ENCODE measurements at places on chromosomes 12 and 14.

DNA sequence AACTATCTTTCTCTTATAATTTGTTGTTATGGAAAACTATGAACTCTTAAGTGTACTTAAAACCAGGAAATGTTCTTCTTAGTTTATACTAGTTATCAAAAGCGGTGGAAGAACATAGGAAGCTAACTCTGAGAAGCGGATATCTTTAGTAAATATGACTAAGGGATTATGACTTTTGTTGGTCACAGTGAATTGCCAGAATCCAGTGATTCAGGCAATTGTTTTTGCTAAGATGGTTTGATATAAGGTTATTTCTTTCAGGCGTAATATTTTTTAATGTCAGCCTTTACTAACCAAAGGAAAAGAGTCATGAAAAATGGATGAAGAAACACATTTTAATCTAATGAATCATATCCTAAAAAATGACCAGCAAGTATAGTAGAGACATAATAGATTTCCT is 473.5 kb downstream of the FOXG1 start:
- DNase-seq: no peak

GRCh38 chr12:16281157-16281556 is 3.7 kb upstream of the SLC15A5 start:
- no peak for DNase-seq

GRCh38 chr12:81627336-81628189 is 131.6 kb downstream of the PPFIA2 start:
- DNase-seq: peak; percentile 63

DNA sequence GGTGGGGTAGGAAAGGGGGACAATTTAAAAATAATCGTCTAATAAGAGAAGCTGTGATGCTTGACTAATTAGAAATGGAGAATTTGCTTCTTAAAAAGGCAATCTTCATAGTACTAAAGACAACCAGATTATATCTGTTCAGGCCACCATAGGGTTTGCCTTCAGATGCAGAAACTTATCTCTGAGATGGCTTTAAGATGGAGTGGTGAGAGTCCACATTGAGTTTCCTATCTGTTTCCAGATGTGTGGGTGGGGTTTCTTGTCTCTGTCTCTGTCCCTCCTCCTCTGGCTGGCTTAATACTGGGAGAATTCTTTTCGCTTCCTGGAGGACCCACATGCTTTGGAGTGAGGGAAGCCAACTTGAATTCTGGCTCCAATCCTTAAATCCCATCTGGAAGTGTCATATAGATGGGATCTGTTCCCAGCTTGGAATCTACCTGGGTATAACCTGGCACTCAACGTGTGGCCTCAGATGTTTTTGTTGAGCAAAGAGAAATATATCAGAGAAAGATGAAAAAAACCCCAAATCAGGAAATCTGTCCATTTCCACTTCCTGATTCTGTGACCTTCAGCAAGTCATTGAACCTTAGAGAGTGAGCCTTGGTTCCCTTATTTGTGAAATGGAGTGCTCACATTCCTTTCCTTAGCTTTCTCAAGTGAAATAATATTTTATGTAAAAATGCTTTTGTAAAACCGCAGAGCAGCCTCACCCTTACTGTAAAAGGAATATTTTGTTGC is 66.4 kb downstream of the CHST11 start:
- DNase-seq: peak; percentile 45

- DNase-seq: no peak
These were observed 9.2 kb downstream of the GLIPR1 start for GRCh38 chr12:75489613-75490210.

DNA sequence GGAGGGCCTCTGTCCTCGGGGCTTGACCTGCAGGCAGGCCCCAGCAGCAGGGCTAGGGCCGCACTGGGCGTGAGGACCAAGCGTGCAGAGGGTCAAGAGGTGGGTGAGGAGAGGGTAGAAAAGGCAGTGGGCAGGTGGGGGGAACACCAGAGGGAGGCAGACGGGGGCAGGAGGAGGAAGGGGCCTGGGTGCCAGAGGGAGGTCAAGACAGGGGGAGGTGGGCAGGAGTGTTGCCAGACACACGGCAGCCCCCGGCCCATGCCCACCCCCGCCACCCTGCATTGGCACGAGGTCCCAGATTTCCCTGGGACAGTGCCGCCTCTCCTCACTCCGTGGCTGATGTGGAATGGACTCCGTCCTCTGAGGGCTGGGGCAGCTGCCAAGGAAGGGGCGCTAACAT is 8.2 kb downstream of the TMEM121 start:
- DNase-seq: no peak

- no peak for DNase-seq
These were observed 75.9 kb upstream of the TMPO start for GRCh38 chr12:98439471-98439951.

GRCh38 chr12:23055004-23055403 is 430.0 kb downstream of the ETNK1 start:
- DNase-seq: peak; percentile 3

GRCh38 chr14:93720076-93720815 is 68.0 kb downstream of the PRIMA1 start:
- DNase-seq: no peak

DNA sequence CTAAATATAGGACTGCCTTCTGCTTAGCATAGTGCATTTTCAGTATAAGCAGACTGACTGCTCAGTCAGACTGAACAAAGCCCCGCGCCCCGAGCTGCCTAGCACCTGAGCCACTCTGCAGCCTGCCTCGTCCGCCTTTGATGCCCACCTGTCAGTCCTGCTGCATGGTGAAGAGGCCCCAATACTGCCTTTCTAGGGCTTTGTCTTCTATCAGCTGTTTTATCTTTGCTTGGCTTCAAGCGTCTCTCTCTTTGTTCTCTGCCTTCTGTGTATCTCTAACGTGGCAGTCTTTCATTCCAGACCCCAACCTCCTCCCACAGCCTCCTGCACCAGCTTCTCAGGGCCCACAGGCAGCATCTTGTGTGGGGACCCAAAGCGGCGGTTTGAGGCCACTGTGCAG is 1001.0 kb downstream of the VRK1 start:
- no peak for DNase-seq

DNA sequence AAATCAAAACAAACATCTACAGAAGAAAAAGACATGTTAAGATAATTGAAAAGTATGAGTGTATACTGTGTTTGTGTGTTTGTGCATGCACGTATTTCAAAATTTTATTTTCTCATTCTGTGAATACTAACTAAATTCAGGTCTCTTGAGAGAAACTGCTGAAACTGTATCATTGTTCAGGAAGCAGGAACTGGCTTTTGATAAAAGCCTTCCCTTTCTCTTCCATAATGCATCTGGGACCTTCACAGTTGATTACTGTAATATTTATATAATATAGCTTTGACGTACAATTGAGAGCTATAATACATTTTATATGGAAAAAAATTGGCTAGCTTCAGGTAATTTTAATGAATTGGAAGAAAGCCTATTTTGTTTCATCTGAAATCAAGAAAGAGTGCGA is 993.5 kb downstream of the SLC6A15 start:
- DNase-seq: no peak

- no peak for DNase-seq
These were observed 57.3 kb downstream of the FBRSL1 start for GRCh38 chr12:132547205-132547740.

DNA sequence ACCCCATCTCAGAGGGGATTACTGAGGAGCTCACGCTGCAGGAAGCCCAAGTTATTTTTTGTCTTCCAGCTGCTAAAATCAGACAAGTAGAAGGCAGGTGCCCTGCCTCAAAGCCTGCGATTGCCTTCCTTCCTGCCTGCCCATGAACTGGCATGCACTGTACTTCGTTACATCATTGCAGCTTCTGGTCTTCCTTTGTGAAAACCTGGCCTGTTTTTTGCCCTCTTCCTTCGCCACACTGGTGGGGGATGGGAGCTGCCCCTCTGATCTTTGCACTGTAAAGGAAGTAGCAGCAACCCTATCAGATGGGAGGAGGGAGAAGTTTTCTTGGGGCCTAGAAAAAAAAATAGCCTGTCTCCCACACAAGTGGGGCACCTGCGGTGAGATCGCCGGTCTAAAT is 1098.7 kb downstream of the BCL11B start:
- no peak for DNase-seq

GRCh38 chr14:80844872-80845271 is 96.7 kb downstream of the CEP128 start:
- DNase-seq: no peak

DNA sequence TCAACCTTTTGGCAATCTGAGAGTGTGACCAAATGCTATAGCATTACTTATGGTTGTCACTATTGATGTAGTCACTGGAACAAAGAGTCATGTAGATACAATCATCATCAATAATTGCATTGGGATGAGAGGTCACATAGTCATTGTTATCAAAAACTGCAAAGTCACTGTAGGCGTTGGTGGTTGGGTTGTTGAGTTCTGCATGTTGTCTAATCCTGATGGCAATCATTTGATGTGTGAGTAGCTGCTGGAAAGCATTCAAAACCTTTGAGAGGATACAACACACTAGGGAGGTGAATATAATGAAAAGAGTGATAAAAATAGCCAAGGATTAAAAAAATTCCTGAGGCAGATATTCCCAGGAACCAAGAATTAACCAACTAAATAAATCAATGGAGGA is 214.7 kb upstream of the SYT10 start:
- no peak for DNase-seq

DNA sequence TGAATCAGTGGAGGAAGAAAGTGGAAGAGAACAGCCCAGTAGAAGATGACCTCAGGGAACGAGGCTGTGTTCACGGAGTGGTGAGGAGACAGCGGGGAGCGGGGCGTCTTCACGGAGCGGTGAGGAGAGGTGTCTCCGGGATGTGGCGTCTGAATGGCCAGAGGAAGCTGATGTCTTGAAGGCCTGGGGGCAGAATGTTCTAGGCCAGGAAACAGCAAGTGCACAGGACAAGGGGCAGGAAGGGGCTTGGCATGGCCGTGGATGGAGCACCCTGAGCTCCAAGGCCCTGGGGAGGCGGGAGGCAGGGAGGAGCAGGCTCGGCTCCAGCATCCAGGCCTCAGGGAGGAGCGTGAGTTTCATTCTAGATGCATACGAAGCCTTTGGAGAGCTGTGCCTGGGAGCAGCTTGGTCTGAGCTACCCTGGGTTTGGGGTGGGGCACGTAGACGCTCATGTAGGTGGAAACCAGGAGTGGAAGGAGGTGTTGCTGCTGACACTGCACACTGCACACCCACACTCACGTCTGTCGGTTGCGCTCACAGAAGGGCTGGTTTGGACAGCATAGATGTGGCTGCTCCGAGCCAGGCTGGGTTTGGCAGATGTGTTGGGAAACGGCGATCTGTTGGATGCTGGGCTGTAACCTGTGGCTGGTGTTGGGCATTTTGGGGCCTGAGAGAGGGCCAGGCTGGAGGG is 131.6 kb downstream of the ADGRD1 start:
- no peak for DNase-seq

GRCh38 chr12:32039917-32040575 is 66.6 kb upstream of the BICD1 start:
- DNase-seq: peak; percentile 40

- DNase-seq: no peak
These were observed 667.1 kb upstream of the FBXO33 start for GRCh38 chr14:40099316-40099715.

DNA sequence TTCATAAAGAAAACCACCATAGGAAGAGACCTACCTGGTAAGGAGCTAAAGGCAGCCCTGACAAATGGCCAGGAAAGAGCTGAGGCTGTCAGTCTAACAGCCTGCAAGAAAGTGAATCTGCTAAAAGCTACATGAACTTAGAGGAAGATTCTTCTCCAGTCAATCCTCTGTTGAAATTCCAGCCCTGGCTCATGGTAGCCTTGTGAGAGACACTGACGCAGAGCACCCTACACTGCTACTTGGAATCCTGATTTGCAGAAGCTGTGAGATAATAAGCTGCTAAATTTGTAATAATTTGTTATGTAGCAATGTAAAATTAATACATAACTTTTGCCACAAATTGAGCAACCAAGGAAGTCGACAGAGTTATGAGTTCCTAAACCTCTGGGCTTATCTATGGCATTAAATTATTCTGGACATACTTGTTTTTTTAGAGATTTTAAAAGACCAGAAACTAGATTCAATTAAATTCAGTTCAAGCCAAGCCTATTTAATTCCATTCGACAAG is 257.0 kb downstream of the ETNK1 start:
- no peak for DNase-seq

- DNase-seq: no peak
These were observed 516.3 kb upstream of the NOVA1 start for GRCh38 chr14:27114180-27114579.

- peak; percentile 61 for DNase-seq
These were observed 139.7 kb downstream of the SLCO1B3 start for GRCh38 chr12:20950248-20950647.

GRCh38 chr12:12606781-12607589 is 4.7 kb upstream of the CREBL2 start:
- no peak for DNase-seq

DNA sequence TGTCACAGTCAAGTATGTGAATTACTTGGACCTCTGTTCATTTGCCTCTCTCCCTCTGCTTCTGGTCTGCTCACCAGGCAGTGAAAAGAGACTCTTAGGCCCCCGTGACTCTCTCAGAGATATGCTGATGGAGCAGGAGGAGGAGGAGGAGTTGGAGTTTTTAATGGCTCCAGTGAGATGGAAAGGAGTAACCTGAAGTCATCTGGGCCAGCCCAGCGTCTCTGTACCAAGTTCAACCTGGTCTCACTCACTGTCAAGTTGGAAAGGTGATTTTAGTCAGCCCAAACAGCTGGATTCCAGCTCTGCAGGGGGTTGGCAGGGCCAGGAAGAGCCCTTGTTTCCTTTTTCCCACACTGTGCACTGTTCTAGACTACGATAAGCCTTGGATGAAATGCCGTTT is 48.6 kb downstream of the SH2B3 start:
- DNase-seq: no peak

- no peak for DNase-seq
These were observed 56.5 kb upstream of the TBX3 start for GRCh38 chr12:114740448-114740847.

DNA sequence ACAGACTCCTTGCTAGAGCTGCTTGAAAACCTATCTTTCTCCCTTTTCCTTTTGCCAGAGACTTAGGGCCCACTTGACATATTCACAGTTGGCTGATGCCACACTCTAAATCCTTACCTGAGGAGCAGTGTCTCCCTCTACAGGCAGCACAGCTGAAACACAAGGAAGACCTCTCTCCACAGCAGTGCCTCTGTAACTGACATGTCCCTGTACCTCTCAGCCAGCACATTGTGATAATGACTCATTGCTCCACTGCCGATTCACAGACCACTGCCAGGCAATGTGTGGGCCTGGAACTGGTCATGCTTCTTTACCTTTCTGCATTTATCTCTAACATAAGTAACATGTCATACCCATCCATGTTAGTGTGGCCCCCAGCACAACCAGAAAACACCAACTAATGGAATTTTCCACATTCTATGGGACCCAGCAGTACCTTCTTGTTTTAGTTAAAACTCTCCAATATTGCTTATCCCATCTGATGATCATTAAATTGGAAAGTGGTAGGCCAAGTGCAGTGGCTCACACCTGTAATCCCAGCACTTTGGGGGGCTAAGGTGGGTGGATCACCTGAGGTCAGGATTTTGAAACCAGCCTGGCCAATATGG is 56.5 kb downstream of the GTF2A1 start:
- peak; percentile 87 for DNase-seq

GRCh38 chr12:57192920-57193319 is 23.7 kb upstream of the NXPH4 start:
- no peak for DNase-seq

- no peak for DNase-seq
These were observed 357.1 kb upstream of the PDE3A start for GRCh38 chr12:20011200-20011599.

- no peak for DNase-seq
These were observed at the start of gene TMEM121 for GRCh38 chr14:105525861-105526775. Gene TMEM121 (plus strand): TSS chr14:105526583. CDS start chr14:105528835, 2,252 bp downstream.
